Hematopoietic multipotent progenitor cell treated with erythropoietin and hydrocortisone succinate and interleukin-3 and kit ligand, for 6 days (in vitro differentiated cells): ENCODE measurements at places on chromosomes 3 and 15.

- DNase-seq = peak; percentile 37
These were observed 29.6 kb upstream of the SECISBP2L start for GRCh38 chr15:49075881-49076280.

- no peak for DNase-seq
These were observed 240.4 kb upstream of the TBL1XR1 start for GRCh38 chr3:177437513-177438337.

- DNase-seq = no peak
These were observed 29.6 kb downstream of the SST start for GRCh38 chr3:187640569-187641059.

DNA sequence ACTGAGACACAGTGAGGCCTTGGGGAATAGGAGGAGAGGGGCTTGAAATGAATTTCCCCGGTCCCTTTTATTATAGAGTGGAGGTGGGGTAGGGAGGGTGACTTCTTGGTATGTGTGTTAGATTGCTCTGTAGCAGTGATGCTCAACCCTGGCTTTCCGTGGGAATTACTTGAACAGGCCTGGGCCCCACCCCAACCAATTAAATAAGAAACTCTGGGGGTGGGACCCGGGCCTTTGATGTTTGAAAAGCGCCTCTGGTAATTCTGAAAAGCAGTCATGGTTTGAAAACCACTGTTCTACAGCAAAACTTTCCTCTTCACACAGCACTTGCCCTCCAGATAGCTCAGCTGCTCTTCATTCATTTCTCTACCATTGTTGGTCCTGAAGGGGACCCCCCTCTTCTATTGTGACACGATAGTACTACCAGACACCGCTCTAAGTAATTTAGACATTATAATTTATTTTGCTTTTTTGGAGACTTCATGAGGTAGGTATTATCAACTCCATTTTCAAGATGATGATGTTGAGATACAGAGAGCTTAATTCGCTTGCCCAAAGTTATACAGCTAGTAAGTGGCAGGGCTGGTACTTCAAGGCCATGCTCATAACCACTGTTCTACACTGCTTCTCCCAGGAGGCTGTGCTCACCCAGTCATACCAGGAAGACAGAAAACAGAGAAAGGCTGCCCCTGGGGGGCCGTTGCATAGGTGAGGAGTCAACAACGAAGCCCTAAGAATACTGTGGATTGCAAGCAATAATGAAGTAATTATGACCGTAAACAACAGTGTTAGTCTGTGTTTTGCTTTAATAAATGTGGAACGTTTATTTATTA, 176.2 kb downstream of the PEX5L start:
- no peak for DNase-seq

- no peak for DNase-seq
These were observed 32.3 kb downstream of the RNU5B-1 start for GRCh38 chr15:65336493-65337435.

- DNase-seq = no peak
These were observed 6.9 kb downstream of the KIF7 start for GRCh38 chr15:89648106-89649012.

GRCh38 chr15:75864213-75865059, 21.2 kb downstream of the UBE2Q2 start:
- peak; percentile 71 for DNase-seq

DNA sequence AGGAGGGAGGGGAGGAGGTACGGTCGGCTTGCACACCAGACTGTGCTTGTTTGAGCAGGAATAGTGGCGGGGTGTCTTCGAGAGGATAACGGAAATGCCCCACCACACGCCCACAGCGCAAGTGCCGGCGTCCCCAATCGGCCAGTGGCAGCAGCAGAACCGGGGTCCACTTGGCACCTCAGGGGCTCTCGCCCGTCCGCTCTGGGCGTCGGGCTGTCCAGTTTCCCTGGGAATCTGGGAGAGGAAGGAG, 53.7 kb downstream of the CCDC54 start:
- peak; percentile 65 for DNase-seq

DNA sequence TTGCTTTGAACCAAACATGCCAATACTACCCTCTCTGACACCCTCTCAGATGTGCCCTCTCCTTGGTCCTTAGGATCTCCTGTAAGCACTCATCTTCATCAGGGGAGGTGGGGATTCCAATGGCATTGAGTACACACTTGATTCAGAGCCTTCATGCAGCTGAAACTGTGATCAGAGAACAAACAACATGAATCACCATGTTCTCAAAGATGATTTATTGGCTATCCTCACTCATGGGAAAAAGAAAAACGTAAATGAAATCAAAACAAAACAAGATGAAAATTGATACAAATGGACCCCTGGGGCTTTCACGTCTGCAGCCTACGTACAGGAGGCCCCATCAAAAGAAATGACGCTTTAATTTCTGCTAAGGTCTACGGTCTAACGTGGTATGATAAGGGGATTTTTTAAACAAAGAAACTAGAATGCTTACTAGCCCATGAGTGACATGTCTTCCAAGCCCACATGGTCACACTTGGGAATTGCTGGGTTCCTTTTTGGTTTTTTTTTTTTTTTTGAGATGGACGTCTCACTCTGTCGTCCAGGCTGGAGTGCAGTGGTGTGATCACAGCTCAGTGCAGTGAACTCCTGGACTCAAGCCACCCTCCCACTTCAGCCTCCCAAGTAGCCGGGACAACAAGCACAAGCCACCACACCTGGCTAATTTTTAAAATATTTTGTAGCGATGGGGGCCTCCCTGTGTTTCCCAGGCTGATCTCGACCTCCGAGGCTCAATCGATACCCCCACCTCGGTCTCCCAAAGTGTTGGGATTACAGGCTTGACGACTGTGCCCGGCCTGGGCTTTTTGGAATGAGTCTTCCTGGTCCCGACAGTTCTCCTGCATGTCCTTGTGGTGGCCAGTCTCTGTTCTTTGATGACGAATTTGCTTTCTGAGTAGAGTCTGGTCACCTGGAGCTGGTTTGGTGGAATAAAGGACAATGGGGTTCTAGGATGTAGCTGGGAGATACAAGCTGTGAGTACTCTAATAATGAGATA, 202.6 kb downstream of the XXYLT1 start:
- DNase-seq = no peak

DNA sequence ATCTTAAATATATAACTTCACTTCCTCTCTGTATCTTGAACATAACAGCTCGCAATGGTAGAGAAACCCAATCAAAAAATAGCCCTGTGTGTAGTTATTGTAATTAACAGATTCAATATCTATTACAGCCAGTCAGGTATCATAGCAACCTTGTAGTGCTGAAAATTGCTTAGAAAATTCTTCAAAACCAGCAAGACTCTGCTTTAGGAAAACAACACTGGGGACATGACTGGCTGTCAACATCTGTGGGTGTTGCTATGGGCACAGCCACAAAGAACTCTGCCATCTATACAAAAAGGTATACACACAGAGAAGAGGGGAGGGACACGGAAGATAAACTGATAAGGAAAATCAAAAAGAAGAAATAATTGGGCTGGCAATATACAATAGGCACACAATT, 101.2 kb downstream of the WDR72 start:
- DNase-seq = no peak

GRCh38 chr15:60772395-60773120, 293.6 kb upstream of the ICE2 start:
- no peak for DNase-seq

- DNase-seq = no peak
These were observed 519.7 kb upstream of the RGMA start for GRCh38 chr15:93608643-93609148.

- DNase-seq = peak; percentile 95
These were observed 15.7 kb downstream of the KIF9 start for GRCh38 chr3:47266709-47267489.

DNA sequence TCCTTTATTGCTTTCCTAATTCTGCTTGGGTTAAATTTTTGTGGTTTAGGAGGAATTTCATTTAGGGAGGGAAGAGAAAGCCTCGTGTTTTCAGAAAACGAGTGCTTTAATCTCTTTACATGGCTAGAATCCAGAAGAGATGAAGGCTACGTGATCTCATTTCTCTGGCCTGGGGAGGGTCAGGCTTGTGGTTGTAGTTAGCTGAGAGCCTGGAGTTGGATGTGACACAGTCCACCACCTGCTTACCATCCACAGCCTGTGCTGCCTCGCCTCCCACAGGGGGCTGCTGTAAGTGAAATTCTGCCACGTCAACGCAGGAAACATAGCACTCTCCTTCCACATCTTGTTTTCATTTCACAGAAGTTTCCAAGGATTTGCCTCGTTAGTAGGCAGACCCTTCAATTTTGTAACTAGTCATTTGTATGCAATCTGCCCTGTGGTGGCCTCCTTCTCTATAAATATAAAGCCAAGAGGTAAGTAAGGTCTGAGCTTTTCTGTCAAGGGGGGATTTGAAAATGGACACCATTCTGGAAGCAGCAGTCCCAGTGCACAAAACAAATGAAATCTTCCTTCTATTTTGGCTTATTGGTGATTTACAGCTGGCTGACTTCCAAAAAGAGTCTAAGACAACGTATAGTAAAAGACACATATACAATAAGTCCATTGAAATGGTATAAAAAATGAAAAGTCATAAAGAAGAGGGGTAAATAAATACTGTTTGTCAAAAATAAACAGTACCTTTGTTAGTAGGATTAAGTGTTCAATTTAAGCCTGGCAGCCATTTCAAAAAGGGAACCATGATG, 3.4 kb downstream of the GXYLT2 start:
- DNase-seq = no peak

DNA sequence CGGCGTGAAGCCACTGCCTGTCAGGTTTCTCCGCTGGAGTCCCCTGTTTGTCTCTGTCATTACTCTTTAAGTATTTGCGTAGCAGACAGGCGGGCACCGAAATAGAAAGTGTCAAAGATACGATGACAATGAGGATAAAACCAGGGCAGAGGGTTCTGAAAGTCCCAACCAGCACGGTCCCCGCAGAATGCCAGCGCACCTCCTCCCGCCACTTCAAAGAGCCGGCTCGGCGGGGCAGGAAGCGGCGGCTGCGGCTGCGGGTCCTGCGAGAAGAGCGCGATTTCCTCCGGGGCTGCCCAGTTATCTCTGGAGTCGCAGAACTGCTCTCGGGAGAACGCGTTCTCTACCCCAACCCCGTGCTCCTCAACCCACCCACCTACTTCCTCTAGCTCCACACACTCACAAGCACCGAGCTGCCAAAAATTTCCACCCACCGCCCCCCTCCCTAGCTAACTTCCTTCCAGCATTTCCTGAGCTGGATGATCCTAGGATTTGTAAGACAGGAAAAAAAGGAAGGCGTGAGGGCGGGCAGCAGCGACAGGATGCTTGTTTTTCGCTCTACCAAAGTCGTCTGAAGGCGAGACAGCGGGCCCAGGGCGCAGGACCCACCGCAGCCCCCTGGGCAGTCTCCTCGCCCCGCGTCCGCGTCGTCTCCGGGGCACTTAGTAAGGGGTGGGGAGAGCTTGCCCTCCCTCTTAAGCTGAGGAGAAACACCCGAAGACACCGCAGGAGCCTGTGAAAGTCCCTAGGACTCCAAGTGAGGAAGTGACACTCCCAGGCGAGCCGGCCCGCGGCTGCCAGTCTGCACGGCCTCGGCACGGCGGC, at the start of gene ARHGAP31:
TSS of gene ARHGAP31 (plus strand) at position 513 of the 825 bp plus-strand sequence. CDS start 522 bp downstream, outside the sequence.
- peak; percentile 66 for DNase-seq

GRCh38 chr3:51604212-51604611, 65.7 kb downstream of the RAD54L2 start:
- DNase-seq = no peak

GRCh38 chr3:140941434-140942220, at the start of gene SLC25A36:
SLC25A36 (plus strand) TSS chr3:140941836; CDS start chr3:140942055, 219 bp downstream.
- DNase-seq = peak; percentile 100

DNA sequence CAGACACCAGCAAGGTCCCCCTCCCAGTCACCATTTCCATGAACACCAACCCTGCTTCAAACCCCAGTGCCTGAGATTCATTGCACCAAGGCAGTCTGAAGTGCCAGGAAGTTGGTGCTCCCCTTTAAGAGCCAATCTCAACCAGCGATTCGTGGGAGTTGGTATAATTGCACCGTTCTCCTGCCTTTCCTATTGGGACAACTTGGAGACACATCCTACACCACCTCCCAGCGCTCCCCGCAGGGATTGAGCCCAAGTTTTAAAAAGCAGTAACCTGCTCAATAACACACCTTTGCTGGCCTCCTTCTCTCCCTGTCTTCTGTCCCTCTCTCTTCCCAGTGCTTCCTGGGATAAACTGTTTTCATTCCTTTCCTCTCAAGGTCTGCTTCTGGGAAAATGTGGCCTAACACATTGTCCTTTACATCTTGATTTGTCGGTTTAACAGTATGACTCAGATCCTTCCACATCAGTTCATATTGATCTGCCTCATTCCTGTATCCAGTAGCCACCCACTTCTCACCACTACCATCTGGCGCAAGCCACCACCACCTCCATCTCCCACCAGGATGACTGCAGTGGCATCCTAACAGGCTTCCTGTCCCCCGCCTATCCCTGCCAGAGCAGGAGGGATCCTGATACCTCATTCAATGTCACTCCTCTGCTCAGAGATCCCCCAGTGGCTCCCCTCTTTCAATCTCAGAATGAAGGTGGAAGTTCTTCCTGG, 37.8 kb upstream of the HRH1 start:
- DNase-seq = no peak

GRCh38 chr3:43296565-43296964, 10.2 kb downstream of the SNRK start:
- peak; percentile 84 for DNase-seq

DNA sequence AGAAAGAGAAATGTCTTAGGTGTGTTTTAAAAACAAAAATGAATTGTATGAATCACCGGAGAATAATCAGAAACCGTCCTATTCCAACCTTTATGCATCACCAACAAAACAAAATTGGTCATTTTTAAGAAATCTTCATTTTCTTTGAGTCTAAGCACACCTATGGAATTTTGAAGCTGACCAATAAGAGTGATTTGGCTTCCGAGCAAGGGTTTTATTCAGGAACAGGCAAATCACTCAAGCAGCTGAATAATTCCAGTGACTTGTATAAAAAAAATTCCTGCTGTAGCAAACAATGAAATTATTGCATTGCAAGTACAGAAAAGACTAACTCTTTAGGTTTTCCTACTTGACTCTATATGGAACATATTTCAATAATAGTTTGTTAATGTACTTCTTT, 83.8 kb upstream of the FNDC3B start:
- DNase-seq = no peak

DNA sequence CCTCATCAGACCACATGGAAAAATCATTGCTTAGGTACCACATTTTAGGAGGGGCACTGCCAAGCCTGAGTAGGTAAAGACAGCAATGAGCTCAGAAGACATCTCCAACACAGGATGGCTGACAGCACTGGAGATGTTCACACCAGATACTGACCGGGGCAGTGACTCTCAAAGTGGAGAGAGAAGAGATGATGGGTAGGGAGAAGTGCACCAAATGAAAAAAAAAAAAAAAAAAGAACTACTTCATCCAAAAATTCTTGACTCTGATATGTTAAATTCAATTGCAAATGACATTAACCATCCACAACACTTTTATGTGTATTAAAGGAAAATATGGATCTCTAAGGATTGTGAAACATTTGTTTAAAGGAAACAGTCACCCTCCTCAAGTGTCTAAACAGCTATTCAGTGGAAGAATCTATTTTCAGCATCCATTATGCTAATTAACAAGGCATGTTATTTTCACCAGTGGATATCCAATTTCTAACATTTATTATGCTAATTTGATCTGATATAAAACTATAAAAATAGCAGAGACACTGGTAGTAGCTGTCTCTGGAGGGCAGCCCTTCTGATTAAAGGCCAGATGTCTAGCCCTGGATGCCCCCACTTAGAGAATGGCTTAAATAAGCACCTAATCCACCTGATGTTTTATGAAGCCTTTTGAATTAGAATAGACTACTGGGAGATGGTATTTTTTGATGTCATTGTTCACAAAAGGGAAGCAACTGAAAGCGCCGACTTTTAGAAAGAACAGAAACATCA, 48.2 kb upstream of the VGLL4 start:
- DNase-seq = no peak

- no peak for DNase-seq
These were observed 70.3 kb downstream of the SENP2 start for GRCh38 chr3:185656321-185656840.

GRCh38 chr3:129441215-129441614, 1.2 kb downstream of the IFT122 start:
- DNase-seq = peak; percentile 38
